Stimulated activated CD8-positive, alpha-beta memory T cell treated with anti-CD3 and anti-CD28 coated beads, Interleukin-7, amount 100 ng/mL, for 48 hours (primary cell): ENCODE measurements at places on chromosomes 6 and 20.

GRCh38 chr6:118252474-118252873 lies 295.6 kb upstream of the PLN start:
- DNase-seq: no peak

- DNase-seq: no peak
Measured at GRCh38 chr6:29974901-29975560, 32.7 kb downstream of the HLA-A start.

DNA sequence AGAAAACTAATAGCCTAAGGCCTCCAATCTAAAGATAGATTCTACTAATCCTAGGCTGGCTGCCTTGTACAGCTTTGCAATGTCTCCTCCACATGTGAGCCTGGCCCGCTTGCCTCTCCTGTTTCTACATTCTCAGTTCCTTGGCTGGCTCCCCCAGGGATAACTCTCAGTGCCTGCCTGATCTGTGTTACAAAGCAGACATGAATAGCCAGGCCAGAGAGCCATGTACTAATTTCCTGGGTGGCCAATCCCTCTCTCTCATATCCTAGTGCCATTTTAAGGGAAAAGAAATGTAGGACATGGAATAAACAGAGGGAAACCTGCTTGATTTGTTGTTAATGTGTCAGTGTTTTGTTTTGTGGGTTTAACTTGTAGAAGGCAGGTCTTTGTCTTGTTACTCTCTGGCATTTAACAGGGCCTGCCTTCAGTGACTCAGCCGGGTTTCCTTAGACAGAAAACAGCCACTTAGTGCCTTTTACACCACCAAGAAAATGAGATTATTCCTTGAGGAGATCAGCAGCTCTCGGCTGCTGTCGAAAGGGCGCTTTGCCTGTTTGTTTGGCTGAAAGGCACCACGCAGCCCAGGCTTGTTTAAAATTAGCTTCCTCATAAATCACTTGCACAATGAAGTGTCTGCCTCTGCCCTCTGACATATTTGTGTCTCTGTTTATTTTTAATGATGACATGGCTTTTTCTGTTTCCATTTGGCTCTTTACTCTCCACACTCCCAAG lies 702.7 kb downstream of the MAFB start:
- no peak for DNase-seq

GRCh38 chr6:145015739-145016558 lies 719.4 kb downstream of the EPM2A start:
- DNase-seq: peak; percentile 7
